NCI-H1105 treated with DMSO at 0.1 percent for 48 hours (cell line): ENCODE measurements at places on chromosomes 3 and 15.

GRCh38 chr3:127204841-127205582 lies 12.1 kb downstream of the PRR23E start:
- no peak for DNase-seq

- DNase-seq: no peak
Observed at GRCh38 chr15:82165948-82166376, 96.6 kb downstream of the EFL1 start.

- no peak for DNase-seq
Observed at GRCh38 chr15:61301701-61302100, 72.6 kb upstream of the RORA start.

DNA sequence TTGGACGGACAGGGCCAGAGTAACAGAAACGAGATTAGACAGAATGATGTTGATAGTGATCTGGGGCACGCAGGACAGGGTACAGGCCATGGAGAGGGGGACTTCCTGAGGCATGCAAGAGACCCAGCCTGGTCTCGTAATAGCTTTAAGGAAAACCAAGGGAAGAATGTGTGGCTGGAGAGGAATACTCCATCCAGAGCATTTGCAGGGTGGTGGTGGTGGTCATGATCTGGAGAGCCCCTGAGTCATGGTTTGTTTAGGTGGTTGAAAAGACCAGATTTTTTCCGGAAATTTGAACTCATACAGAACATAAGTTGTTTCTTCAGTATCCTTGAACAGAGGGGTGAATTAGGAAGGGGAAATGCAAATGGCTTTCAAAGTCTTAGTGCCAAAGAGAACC lies 138.5 kb downstream of the DUT start:
- DNase-seq: no peak

- DNase-seq: no peak
Observed at GRCh38 chr3:110296885-110297284, 774.7 kb upstream of the NECTIN3 start.

DNA sequence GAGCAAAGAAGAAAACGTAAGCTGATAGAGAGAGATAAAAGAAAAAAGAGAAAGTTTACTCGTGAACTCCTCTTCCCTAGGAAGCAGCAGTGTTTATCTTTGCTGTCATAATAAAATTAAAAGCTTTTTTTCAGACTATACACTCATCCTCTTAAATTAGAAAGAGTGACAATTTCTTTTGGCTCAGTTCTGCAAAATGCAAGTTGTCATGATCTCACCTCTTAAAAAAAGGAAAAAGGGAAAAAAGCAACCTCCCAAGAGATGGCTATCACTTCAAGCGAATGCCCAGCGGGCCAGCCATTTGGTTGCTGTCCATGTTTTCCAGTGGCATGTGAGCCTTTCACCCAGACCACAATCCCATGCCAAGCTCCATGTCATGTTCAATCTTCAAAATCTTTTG lies 7.0 kb upstream of the THBS1 start:
- DNase-seq: no peak

DNA sequence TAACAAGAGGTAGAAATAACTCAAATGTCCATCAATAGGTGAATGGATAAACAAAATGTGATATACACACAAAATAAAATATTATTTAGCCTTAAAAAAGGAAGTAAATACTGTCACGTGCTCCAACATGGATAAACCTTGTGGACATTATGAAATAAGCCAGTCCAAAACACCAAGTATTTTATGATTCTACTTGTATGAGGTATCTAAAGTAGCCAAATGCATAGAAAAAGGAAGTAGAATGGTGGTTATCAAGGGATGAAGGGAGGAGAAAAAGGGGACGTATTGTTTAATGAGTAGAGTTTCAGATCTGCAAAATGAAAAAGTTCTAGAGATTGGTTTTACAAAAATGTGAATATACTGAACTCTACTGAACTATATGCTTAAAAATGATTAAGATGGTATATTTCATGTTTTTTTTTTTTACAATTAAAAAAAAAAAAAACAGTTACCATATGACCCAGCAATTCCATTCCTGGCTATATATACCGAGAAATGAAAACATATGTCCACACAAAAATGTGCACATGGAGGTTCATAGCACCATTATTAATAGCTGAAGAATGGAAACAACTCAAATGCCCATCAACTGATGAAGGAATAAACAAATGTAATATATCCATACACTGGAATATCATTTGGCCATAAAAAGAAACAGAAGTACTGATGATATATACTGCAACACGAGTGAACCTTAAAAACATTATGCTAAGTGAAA lies 29.1 kb upstream of the MAP6D1 start:
- no peak for DNase-seq

DNA sequence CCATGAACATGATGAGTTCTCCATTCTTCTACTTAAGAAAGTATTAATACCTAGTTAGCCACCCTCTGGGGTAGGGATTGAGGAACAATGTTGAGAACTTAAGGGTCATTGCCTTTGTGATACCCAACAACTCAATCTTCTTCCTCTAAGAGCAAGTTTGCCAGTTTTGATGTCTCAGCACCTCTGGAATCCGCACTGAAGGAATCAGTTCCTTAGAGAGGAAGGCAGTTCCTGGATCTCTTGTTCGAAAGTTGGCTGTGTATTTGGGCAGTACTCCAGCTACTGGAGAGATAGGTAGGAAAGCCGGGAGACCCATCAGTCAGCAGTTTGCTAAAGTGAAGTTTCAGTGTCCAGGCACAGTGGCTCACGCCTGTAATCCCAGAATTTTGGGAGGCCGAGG lies 35.6 kb upstream of the MTHFS start:
- DNase-seq: no peak

DNA sequence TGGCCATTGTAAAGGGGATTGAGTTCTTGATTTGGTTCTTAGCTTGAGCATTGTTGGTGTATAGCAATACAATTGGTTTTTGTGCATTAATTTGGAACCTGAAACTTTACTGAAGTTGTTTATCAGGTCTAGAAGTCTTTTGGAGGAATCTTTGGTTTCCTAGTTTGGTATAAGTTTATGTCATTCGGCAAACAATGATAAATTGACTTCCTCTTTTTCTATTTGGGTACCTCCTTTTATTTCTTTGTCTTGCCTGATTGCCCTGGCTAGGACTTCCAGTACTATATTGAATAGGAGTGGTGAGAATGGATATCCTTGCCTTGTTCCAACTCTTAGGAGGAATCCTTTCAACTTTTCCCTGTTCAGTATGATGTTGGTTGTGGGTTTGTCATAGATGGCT lies 32.1 kb downstream of the SPESP1 start:
- DNase-seq: no peak

GRCh38 chr3:52086976-52087663 lies 30.7 kb upstream of the DUSP7 start:
- DNase-seq: no peak

GRCh38 chr3:83928391-83928790 lies 1030.4 kb upstream of the CADM2 start:
- DNase-seq: no peak

- no peak for DNase-seq
Observed at GRCh38 chr15:67745073-67746006, 80.0 kb upstream of the SKOR1 start.

DNA sequence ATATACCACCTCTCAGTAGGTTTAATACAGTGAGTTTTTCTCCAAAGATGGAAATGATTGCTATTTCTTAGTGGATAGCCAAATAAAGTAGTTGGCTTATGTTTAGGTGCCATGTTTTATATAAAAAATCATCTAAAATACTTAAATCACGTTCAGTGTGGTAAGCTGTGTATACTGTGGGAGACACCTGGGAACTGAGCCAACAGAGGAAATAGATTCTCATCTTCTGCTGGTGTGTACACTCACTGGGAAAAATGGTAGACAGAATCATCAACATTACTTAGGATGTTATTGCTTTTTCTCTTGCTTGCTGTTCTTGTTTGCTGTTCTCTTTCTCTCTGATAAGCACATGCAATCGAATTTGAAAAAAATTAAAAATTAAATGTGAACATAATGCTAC lies 112.6 kb upstream of the MB21D2 start:
- peak; percentile 86 for DNase-seq

DNA sequence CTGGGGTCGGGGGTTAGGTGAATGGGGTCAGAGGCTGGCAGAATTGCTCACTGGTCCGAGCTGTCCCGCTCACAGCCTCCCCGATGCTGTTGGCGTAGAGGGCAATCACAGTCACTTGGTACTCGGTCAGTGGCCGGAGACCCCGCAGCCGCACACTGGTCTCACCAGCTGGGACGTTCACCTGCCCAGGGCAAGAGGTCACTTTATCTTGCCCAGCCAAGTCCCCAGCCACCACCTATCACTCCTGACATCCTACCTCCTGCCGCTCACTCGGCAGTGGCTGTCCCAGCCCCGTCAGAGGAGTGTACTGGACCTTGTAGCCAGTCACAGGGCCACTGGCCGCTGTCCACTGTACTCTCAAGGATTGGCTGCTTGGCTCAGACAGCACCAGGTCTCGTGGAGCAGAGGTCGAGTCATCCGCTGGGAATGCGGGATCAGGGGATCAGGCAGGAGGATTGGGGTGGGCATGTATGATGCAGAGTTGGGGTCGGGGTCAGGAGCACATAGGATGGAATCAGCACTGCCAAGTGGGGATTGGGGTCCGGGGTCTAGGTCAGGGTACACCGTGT lies 2.5 kb downstream of the COL7A1 start:
- DNase-seq: no peak

DNA sequence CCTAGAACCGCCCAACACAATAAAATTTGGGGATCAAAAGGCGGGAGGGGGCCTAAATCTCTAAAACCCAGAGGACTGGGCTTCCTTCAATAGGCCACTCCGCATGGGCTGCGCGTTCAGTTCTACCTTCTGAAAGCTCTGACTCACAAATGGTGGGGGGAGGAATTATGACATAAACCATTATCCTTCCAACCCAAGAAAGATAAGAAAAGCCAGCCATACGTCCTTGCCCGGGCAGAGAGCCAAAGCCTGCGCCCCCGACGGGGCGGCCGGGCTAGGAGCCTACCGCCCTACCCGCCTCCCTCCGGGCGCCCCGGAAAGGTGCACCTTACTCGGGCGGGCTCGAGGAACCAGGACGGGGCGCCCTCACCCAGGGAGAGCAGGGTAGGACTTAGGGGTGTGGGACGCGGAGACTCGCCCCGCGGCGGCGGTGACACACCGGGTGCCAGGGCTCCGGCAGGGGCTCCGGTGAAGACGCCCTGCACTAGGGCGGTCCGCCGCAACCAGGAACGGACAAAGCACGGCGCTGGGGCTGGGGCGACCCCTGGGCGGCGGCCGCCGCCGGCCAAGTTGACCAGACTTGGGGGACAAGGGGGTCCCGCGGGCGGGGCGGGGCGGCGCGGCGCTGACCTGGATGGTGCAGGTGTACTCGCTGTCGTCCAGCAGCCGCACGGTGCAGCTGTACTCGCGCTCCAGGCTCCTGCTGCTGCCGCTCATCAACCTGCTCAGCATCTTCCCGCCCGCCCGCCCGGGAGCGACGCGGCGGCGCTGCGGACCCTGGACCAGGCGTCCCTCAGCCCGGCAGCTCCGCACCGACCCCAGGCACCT lies 534 bp downstream of the FRMD5 start:
- peak; percentile 21 for DNase-seq
